ENCODE measurements at places on chromosomes 11 and 22.

- no peak for DNase-seq
Measured at GRCh38 chr11:74090701-74091100, 80.1 kb downstream of the C2CD3 start.

GRCh38 chr11:9838229-9838628 is 174.4 kb downstream of the SWAP70 start:
- DNase-seq, result no peak

GRCh38 chr11:57143459-57143858 is 38.3 kb upstream of the LRRC55 start:
- DNase-seq, result no peak

GRCh38 chr11:12160231-12160630 is 49.8 kb downstream of the MICAL2 start:
- DNase-seq, result no peak

DNA sequence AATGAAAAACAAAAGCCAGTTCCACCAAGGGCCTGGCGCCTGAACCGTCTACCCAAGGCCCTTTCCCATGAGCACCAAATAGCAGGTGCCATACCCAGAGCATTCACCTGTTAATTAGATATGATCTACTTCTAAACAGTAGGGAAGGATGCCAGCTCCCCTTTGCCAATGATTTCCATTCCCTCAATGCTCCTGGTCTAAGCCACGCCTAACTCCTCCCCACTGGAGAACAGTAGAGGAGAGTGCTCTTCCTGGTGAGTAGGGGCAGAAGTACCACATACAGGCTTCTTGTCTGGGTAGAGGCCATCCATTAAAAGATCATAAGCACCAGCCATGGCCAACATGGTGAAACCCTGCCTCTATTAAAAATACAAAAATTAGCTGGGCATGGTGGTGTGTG is 40.7 kb downstream of the PACSIN2 start:
- DNase-seq, result no peak

DNA sequence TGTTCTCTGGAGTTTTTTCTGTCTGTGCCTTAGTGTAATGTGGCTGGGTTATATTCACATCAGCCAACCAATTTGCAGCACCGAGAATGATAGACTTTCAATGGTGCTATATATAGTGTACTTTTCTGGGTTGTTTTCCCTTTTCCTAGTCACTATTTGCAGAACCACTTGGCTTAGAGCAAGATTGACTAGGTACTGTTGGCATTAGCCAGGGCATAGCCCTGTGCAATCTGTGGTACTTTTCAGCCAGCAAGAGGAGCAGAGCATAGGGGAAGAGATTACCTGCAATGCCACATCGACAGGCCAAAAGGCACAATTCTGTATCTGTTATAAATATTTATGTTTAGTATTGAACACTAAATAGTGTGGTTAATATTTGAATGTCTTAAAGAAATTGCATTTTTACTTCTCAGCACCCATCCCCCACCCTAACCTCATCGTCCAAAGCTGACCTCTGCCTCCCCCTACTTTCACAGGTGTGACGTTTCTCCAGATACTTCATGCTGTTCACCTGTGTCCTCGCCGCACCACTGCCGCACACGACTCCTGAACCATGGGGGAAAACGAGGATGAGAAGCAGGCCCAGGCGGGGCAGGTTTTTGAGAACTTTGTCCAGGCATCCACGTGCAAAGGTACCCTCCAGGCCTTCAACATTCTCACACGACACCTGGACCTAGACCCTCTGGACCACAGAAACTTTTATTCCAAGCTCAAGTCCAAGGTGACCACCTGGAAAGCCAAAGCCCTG is 51.4 kb downstream of the MICAL2 start:
- DNase-seq, result no peak

- no peak for DNase-seq
Measured at GRCh38 chr22:37183432-37184379, 4.3 kb downstream of the C1QTNF6 start.

- DNase-seq, result no peak
Measured at GRCh38 chr22:27163162-27164137, 506.1 kb downstream of the MIAT start.

GRCh38 chr11:1906181-1906580 is 13.3 kb upstream of the TNNT3 start:
- no peak for DNase-seq

DNA sequence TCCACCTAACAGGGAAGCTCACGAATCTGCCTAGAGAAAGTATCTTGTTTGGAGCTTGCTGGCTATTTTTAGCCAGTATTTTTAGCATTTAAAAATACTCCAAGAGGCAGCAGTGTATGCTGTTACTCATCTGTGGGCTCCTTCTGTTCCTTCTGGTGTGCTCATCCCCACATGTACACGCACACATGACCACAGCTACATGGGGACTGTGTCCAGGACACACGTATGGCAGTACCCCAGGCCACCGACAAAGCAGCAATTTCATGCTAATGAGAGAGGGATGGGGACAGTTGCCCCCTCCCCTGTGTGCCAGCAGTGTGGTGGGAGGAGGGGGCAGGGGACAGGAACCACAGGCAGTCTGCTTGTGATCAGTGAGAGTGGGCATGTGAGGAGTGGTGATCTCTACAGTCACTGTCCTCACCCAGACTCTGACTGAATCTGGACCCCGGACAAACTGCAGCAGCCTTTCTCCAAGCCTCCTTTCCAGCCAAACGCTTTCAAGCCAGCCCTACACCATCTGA is 16.4 kb downstream of the USP2 start:
- DNase-seq, result no peak

- no peak for DNase-seq
Measured at GRCh38 chr11:95028357-95028756, 3.3 kb downstream of the KDM4E start.

- no peak for DNase-seq
Measured at GRCh38 chr11:115164774-115165173, 339.4 kb downstream of the CADM1 start.

- no peak for DNase-seq
Measured at GRCh38 chr11:32430568-32431381, 4.6 kb downstream of the WT1 start.

DNA sequence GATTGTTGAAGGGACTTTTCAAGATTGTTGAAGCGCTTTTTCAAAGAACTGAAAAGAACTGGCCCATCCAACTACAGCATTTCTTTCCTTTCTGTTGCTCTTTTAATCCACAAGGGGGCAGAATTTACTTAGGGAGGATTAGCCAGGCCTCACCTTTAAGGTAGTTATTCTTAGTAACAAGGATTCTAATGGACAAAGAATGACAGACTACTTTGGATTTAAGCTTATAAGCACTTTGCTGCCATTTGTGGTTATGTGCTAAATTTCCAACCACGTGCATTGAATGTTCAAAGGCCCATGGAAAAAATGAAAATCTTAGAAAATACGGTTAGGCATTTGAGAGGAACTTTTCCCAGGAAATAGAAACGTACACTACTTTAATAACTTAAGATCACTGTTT is 49.5 kb upstream of the HSPA8 start:
- no peak for DNase-seq

DNA sequence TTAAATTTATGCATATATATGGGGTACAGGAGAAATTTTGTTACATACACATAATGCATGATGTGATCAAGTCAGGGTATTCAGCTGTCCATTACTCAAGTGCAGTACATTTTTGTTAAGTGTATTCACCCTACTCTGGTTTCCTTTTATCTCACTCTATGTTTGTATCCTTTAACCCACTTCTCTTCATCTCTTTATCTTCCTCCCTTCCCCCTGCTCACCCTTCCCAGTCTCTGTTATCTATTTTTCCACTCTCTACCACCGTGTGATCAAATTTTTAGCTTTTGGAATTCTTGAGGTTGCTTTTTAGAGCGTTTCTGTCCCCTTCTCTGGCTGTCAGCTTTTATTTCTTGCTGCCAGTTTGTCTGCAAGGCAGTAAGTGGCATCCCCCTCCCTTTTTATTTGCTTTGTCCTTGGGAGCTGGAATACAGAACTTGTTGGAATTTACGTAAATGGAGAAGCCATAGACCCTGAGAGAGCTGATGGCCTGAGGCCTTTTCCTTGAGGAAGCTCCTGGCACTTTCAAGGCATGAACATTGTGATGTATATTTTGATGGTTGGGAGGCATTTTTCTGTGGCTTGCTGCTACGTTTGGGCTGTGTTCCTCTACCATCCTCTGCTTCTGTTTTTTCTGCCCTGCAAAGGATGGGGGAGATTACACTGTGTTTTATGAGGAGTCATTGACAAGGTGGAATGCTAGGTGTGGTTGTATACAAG is 148.6 kb downstream of the LDLRAD3 start:
- no peak for DNase-seq

- no peak for DNase-seq
Measured at GRCh38 chr22:39629851-39630250, 59.3 kb downstream of the CACNA1I start.

GRCh38 chr11:94148189-94148588 is 19.5 kb downstream of the PANX1 start:
- DNase-seq, result no peak

DNA sequence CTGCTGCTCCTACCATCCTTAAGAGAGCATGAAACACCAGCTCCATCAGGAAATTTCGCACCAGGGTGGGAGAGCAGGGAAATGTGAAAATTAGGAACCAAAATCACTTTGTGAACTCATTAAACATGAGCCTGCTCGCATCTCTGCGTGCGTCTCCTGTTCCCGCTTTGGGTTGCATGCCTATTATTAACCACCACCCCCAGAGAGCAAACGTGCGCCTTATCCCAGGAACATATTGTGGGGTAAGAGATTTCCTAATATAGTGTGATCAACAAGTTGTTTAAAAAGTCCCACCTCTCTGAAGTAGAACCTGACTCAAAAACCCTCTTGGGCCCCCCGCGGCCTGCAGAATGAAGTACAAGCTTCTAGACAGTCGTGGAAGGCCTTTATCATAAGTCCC is 115.0 kb downstream of the TENM4 start:
- no peak for DNase-seq

GRCh38 chr11:75272391-75272790 is 31.8 kb downstream of the TPBGL start:
- DNase-seq, result no peak

- DNase-seq, result no peak
Measured at GRCh38 chr11:117199053-117199915, at the start of gene TAGLN. Gene TAGLN, plus strand, starts transcription at chr11:117199370. Its CDS starts 3,644 bp downstream, at chr11:117203014.

GRCh38 chr11:8382436-8383053 is 118.9 kb upstream of the LMO1 start:
- DNase-seq, result no peak

- no peak for DNase-seq
Measured at GRCh38 chr22:40423310-40423688, 52.9 kb downstream of the SGSM3 start.

- DNase-seq, result no peak
Measured at GRCh38 chr11:1796413-1797011, 32.8 kb upstream of the CTSD start.

DNA sequence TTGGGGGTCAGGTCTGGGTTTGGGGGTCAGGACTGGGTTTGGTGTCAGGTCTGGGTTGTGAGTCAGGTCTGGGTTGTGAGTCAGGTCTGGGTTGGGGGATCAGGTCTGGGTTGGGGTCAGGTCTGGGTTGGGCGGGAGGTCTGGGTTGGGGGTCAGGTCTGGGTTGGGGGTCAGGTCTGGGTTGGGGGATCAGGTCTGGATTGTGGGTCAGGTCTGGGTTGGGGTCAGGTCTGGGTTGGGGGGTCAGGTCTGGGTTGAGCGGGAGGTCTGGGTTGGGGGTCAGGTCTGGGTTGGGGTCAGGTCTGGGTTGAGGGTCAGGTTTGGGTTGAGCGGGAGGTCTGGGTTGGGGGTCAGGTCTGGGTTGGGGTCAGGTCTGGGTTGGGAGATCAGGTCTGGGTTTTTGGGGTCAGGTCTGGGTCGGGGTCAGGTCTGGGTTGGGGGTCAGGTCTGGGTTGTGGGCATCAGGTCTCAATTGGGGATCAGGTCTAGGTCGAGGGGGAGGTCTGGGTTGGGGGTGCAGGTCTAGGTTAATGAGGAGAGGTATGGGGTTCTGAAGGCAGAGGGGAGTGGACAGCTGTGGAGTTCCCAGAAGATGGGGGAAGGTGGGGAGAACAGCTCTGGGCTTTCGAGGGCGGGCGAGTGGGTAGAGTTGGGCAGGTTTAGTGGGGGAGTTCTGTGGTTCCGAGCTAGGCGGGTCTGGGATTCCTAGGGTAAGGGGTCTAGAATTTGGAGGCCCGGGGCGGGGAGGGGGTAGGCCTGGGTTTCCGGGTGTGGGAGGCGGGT is 629 bp downstream of the TTLL8 start:
- DNase-seq, result no peak

DNA sequence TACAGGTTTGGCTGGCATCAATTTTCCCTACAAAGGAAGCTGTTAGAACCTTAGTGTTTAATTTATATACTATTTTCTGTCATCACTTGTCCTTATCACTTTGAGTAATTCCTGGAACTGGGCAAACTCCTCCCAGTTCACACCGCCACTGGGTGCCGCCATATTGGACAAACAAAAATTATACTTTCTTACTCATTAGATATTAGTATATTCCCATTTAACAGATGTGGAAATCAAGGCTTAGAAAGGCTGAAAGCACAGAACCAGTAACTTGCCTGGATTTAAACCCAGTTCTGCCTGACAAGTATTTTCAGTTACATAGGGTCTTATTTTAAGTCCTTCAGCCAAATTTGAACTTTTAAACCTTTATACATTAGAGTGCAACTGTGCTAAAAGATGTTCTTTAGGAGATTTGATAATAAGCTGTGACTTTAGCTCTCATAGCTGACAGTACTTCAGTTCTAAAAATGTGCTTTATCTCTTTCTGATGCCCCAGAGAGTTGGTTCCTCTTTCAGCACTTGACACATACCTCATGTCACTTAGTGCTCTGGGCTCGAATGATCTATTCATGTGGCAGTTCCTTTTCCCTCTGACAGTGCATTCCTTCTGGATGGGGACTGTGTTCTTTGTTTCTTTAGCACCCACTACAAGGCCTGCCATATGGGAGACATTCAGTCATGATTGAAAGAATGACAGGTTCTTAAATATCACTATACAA is 25.4 kb downstream of the COA4 start:
- no peak for DNase-seq

- no peak for DNase-seq
Measured at GRCh38 chr22:36431977-36432376, 44.2 kb upstream of the MYH9 start.

DNA sequence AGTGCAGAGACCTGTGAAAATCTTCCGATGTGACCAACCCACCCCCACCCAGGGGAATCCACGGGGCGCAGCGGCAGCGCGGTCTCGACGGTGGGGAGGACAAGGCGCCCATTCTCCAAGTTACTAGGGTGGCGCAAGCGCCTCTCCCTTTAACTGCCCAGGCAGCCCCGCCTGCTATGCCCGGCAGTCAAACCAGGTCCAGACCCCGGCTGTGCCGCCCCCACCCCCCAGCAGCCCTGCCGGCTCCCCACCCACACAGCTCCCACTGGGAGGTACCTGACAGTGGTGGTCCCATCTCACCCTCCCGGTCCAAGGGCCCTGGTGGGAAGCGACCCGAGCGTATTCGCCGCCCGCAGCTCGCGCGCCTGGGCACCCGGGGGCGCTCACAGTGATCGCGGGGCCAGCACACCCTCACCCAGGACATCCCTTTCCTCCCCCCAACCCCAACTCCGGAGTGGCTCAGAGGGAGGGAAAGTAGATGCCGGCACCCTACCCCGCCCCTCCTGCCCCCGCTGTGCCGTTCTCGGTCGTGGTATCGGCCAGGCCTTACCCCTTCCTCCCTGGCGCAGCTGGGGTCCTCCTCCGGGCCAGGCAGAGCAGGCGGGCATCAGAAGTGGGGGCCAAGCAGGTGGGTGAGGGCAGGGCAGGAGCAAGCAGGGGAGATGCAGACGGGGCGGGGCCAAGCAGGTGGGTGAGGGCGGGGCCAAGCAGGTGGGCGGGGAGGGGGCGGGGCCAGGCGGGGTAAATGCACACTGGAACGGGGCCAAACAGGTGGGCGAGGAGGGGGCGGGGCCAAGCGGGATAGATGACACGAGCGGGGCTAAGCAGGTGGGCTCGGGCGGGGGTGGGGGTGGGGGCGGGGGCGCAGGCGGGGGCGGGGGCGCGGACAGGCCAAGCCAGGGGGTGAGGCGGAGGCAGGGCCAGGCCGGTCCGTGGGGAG is at the start of gene TRPM5:
Gene TRPM5, minus strand, starts transcription at position 634 of the 940 bp plus-strand sequence. CDS start 21,478 bp downstream, outside the sequence.
- peak; percentile 44 for DNase-seq
